ENCODE measurements at places on chromosomes 7 and 10.
A peak's percentile ranks its signal among the peaks of the same experiment; 100 is the strongest.

DNA sequence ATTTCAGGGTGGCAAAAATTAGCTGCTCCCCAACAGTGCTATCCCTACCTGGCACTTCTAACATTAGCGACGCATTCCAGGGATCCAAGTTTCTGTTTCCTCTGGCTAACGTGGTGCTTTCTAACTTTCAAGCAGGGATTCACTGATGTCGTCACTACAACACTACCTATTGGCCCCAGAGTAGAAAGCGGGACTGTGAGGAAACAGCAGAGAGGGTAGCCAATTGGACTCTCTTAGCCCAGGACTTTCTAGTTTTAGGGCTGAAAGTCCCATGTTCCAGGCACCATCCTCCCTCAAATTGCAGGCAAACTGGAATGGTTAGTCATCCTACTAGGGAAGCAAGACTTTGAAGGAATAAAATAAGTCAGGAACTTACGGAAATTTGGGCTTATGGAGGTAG lies 89.3 kb upstream of the AGK start:
- DNase-seq = no peak

- no peak for DNase-seq
Observed at GRCh38 chr7:147579148-147579547, 1011.4 kb upstream of the C7orf33 start.

- peak; percentile 60 for DNase-seq
Observed at GRCh38 chr10:124206616-124207015, 113.2 kb upstream of the CHST15 start.

DNA sequence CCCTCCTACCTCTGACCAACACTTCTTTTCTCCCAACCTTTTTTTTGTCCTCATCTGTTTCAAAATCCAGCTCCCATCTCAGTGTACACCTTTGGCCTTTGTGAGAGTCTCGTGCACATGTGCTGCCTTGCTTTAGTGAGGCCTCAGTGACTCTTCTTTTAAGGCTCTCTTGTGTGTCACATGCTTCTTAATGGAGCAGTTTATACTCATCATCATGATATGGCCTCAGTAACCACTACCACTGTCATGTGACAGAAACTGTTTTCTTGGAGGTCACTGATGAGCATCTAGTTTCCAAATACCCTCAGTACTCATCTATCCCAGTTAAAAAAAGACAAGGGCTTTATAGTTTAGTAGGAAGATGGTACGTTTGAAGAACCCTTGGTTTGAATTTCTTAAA lies 8.1 kb upstream of the ARHGAP22 start:
- no peak for DNase-seq

DNA sequence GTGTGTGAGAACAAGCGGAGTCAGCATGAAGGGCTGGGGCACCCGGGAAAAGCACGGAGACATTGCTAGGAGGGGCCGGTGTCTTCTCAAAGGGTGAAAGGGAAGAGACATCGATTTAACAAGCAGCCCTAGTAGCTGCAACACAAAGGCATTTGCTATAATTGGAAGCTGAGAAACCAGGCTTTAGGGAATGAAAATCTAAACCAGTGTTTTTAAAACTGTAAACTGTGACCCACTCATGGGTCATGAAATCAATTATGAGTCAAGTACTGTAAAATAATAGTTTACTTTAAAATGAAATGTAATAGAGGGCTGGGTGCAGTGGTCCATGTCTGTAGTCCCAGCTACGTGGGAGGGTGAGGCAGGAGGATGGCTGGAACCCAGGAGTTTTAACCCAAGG lies 128.7 kb upstream of the RHEB start:
- DNase-seq = no peak

GRCh38 chr10:3882855-3883254 lies 97.8 kb upstream of the KLF6 start:
- no peak for DNase-seq

- DNase-seq = peak; percentile 45
Observed at GRCh38 chr7:158284121-158284520, 303.5 kb downstream of the PTPRN2 start.

DNA sequence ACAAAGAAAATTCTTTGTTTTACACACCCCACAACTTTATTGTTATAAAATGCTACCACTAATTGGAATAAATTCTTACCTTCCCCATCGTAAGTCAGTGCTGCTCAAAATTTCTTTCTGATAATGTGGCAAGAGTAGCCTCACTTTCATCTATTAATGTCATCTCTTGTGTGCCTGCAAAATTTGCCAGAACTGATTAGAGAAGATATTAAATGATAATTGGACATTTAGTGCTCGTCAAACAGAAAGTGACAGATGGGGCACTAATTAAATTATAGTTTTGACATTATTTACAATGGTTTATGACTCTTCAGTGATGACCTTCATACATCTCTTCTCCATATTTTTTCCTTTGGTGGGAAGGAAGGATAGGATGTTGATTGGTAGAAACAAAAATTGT lies 690.9 kb downstream of the NXPH1 start:
- no peak for DNase-seq

DNA sequence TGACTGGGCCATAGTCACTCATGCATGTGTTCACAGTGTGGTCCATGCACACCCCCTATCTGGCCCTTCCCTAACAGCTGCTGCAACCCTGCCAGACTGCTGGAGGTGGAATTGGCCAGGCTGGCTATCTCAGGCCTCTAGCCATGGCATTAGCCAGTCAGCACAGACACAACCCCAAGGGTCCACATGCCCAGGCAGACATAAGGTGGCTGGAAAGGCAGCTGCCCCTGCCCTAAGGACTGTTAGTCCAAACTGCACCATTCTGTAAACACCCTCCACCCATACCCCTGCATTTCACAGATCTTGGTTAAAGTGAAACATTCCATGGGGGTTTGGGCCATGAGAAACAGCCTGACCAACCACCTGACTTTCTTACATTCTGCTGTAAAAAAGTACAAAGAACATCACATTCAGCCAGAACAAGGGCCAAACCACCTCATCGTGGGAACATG lies 137.4 kb upstream of the KCNMA1 start:
- DNase-seq = no peak

GRCh38 chr10:1202343-1202742 lies 146.2 kb downstream of the WDR37 start:
- no peak for DNase-seq
